ENCODE measurements at places on chromosomes 7 and 10. TPM values are rescaled to one million over a fixed set of nuclear protein-coding genes. Genes with fewer than 3 reads are reported as not detected.

DCLRE1C gene
- 9.9 TPM for total RNA-seq

DNA sequence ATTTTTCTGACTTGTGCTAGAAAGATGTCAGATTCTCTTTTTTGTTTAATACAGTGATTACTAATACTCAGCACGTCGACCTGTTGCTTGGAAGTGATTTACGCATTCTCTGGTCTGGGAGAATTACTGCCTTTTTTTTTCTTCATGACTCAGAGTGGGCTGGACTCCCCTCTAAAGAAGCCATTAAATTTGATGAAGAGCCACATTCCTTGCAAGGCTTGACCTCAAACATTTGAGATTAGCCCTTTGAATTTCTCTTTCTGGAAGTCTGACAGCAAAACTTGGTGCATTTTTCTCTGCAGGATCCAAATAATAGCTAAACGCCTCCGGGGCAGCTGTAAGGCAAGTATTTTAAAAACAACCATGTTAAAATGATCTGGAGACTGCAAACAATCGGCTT lies 171.6 kb downstream of the GALNT17 start:
- no peak for DNase-seq

DNA sequence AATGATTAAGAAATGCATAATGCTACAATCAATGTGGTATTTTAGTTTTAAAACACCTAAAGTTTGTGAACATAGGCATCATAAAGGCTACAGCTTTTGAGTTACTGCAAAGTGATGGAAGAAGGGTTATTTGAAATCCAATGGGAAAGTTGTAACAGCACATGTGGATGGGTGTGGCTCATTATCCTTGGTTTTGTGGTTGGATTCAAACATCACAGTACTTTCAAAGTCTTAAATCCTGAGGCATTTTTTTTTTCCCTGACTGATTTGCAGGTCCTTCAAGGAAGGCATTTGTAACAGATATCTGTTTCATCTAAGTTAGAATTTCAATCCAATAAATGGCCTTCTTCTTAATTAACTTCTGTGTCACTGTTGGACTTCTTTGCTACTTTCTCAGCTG lies 9.8 kb upstream of the SHTN1 start:
- no peak for DNase-seq

FAM24B gene
- 9.1 TPM for total RNA-seq

DNA sequence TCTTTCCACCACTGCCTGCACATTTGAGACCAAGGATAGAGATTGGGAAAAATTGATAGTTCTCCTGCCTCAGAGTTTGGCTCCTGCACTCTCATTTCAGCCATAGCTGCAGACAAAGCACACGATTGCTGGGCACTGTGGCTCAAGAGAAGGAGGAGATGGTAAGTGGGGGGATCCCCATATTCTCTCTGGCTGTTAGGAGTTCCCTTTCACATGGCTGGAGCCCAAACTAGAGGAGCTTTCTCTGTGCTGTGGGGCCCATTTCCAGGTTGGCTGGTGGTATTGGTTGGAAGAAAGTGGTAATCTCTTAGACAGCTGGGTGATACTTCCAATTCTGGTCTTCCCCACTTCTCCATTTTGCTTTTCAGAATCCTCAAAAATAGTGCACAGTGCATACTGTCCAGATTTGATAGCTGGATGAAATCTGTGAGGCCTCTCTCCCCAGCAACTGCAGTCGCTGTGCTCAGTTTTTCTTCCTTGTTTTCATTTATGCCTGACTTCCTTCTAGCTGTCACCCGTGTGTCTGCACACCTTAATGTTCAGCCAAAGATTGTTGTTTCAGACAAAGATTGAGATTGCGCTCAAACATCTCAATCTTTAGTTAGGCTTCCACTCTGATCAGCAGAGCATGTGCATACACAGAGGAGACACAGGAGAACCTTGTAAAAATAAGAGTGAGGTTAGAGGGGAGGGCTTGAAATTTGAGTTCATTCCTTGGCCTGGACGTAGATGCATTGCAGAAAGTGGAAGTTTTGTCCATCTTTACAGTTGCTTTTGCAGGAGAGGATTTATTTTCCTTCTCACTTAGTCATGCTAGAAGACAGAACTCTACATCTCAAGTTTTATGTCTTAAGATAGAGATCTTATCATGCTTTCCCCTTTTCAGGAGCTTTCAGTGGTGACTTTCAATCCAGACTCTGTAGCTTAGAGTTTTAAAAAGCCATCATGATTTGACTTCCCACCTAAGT lies 28.6 kb downstream of the RABGEF1 start:
- no peak for DNase-seq

GRCh38 chr7:2157473-2158279 lies 75.1 kb downstream of the MAD1L1 start:
- DNase-seq, result peak; percentile 27

DNA sequence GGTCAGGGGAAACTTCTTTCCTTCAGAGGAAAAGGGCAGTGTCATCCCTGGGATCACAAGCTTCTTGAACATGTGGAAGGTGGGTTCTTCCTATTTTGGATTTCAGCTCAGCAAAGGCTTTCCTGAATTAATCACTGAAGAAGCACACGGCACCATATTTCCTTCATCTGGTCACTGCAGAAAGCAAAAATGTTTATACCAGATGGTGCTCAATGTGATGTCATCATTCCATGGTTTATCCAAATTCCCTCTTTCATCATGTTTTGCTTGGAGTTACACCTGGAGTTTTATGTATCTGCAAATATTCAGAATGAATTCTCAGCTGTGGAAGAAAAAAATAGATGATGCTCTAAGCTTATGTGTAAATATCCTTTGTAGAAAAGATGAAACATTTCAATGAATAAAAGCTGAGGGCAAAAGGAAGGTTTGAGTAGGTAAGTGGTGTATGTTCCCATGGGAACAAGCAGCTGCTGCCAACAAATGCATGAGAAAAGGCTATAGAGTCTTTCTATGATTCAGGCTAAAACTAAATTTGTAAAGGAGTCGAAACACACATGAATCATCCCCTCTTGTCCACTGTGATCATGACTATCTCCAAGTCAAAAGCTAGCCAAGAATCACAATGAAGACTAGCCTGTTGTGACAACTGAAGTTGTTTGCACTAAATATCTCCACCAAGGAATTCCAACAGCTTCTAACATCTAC lies 26.9 kb upstream of the BPGM start:
- DNase-seq, result no peak

ENTPD1 gene
- 63.6 TPM for total RNA-seq

CLRN3 gene
- total RNA-seq, result not detected
